Stomach (tissue), 19 donors: ENCODE measurements at places on chromosomes 5 and 9. TPM values are rescaled to one million over a fixed set of nuclear protein-coding genes. Genes with fewer than 3 reads are reported as not detected.

IL9 gene
- polyA plus RNA-seq: not detected

PCDHGC3 gene
- polyA plus RNA-seq: 29.1 TPM

GRCh38 chr5:103938146-103938695, 375.6 kb upstream of the NUDT12 start:
- no peak for DNase-seq

DNA sequence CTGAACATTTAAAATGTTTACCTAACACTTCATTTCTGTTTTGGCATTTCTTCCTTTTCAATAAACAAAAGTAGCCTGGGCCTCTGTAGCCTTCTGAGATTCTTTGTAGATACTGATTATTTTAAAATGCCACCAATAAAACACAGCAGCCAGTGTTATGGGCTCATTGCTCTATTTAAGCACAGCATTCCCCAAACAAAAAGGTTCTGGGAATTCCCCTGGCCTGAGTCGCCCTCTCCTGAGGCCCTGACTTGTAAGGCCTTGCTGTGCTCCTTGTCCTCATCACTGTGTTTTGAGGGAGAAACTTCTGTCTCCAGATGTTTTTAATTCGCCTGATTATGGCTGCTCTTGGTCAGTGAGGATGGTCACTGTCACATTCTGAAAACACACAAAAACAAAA, 33.0 kb upstream of the CTXN3 start:
- no peak for DNase-seq

GRCh38 chr9:131876486-131876885, 136.6 kb upstream of the RAPGEF1 start:
- DNase-seq: no peak

DNA sequence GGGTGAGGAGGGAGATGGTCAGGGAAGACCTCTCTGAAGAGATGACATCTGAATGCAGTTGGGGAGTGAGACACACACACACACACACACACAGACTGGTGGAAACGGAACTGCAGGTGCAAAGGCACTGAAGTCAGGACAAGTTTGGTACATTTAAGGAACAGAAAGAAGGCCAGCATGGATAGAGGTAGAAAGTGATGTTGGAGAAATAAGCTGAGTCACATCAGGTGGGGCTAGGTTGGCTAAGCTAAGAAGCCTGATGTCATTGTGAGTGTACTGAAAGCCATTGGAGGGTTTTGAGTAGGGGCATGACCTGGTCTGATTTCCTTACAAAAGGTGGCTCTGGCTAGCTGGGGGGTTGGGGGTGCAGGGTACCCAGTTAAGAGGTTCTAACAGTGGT, 3.1 kb downstream of the BSPRY start:
- DNase-seq: no peak

DNA sequence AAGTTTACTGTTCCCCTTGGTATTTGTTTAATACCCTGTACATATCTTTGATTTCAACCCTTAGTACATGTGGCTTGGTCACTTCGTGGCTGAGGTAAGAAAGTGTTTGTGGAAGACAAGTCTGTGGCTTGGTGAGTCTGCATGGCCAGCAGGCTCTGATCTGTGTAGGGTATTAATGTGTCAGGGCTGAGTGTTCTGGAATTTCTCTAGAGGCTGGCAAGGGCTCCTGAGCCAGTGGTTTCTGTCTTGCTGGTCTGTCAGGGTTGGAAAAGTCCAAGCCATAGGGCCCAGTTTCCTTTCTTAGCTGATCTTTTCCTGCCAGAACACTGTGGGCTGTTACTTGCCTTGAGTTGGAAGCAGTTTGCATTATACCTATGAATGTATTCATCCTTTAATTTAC, 48.0 kb upstream of the FBXL7 start:
- DNase-seq: peak; percentile 21

DNA sequence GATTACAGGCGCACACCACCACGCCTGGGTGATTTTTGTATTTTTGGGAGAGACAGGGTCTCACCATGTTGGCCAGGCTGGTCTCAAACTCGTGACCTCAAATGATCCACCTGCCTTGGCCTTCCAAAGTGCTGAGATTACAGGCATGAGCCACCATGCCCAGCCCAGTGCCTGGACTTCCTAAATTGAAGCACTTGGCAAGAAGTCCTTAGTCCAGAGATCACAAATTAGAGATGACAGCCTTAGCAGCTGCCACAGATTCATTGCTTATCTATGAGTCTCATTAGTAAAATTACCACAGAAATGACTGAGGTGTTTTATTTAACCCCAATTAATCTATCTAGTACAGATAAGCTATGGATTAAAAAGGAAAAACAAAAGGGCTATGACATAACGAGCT, 19.2 kb downstream of the EFCAB9 start:
- DNase-seq: no peak

- peak; percentile 74 for DNase-seq
Measured at GRCh38 chr5:13478831-13479465, 465.5 kb downstream of the DNAH5 start.

DNA sequence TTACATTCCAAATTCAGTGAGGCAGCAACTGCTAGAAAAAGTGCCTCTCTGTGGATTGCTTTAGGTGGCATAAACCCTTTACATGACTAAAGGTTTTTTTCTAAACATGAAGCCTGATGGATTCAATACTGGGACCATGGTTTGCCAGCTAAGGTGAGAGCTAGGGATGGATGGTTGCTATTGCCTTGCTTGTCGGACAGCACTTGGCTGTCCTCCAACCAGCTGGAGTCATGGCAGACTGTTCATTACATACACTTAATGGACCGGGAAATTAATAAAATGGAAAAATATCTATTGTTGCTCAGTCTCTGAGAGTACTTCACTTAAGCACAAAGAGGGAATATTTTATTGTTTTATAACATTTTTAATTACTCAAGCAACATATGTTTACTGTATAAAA, 116.9 kb upstream of the TRPC7 start:
- DNase-seq: peak; percentile 11
